ENCODE measurements at places on chromosomes 4 and X. TPM values are rescaled to one million over a fixed set of nuclear protein-coding genes. Genes with fewer than 3 reads are reported as not detected.
A peak's percentile ranks its signal among the peaks of the same experiment; 100 is the strongest.

GRCh38 chrX:103376979-103377324 lies 614 bp downstream of the BEX3 start:
- peak; percentile 45 for DNase-seq

RBM46 gene
- total RNA-seq, result not detected

DNA sequence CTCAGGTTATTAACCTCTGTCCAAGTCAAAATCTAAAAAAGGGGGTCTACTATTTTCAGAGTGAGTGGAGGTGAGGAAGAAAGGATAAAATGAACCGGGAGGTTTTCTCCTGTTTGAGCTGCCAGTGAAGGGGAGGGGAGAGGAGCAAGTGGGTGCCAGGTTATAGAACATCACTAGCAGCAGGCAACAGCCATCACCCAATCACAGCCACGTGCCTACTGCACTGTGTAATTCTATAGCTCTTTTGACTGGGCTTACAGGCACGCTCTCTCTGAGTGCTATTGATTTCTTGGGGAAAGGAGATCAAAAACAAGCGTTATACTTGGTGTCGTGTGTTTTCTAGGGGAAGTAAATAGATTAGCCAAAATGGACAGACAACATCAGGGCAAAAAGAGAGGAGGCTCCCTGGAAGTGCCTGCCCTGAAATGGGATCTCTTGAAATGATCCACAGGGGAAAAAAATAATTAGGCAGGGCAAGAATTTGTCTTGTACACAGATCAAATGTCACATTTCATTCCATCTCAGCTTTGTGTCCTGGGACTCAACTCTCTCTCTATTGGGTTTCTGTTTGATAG lies 300.5 kb upstream of the LCORL start:
- DNase-seq, result no peak

GRCh38 chr4:40856840-40857362 lies 107.1 kb downstream of the NSUN7 start:
- peak; percentile 36 for DNase-seq

DNA sequence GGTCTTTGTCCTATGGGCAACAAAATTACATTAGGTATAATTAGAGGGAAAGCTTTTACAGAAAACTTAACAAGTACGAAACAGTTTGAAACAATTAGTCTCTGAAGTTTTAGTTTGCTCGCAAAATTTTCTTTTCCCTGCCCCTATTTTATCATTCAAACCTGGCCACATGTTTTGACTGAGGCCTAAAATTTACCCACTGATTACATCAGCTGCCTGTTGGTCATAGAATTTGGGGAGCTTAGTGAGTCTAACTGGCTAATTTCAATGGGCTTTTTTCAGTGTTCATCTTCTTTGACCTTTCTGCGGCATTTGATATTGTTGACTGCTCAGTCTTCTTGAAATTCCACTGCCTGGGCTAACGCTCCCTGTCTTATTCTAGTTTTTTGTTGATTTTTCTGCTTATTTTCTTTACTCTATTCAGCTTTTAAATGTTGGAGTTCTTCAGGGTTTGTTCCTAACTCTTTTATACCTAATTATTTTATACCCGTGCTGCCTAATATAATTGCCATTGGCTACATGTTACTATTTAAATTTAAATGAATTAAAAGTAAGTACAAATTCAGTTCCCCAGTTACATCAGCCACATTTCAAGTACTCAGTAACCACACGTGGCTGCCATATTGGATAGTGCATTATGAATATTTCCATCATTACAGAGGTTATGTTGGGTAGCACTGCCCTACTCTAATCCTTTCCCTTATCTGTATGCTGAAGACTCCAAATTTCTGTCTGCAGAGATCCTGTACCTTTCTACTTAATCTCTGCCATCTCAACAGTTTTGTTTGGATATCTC lies 87.5 kb downstream of the SNX25 start:
- DNase-seq, result peak; percentile 23

PLXNB3 gene
- total RNA-seq, result 6.1 TPM

HPF1 gene
- total RNA-seq, result 26.5 TPM

- DNase-seq, result peak; percentile 81
Observed at GRCh38 chr4:139913995-139914598, 239.9 kb downstream of the MAML3 start.

- no peak for DNase-seq
Observed at GRCh38 chrX:154466907-154467306, 8.8 kb downstream of the PLXNA3 start.

- peak; percentile 46 for DNase-seq
Observed at GRCh38 chrX:38216642-38217041, 4.0 kb downstream of the SRPX start.

DNA sequence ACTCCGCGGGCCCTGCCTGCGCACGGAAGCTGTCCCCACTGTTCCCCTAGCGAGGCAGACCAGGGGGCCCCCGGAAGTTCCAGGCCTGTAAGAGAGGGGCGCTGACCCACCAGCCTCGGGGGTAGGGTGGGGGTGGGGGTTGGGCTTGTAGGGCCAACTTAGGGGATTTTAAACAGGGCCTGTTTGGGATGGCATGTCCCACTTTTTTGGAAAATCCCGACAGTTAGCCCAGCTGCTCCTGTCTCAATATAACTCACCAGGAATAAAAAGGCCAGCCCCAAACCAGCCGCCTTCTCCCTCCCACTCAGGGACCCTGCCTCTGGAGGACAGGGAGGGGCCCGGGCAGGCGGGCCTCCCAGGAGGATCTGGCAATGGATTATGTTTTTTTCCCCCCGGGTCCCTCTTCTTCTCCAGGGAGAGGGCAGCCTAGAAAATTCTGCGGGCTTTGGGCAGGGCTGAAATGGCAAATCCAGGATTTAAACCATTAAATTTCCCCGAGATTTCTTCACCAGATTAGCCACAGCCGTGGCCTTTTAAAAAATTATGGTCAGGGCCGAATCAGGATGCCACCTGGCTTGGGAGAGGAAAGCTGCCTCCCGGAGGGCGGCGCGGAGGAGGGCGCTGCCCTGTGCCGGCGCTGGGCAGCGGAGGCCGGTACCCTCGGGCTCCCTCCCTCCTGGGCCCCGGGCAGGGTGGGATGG lies 957 bp downstream of the PPP2R2C start:
- DNase-seq, result no peak

GRCh38 chr4:182126096-182126495 lies 117.1 kb upstream of the TENM3 start:
- DNase-seq, result no peak

DNA sequence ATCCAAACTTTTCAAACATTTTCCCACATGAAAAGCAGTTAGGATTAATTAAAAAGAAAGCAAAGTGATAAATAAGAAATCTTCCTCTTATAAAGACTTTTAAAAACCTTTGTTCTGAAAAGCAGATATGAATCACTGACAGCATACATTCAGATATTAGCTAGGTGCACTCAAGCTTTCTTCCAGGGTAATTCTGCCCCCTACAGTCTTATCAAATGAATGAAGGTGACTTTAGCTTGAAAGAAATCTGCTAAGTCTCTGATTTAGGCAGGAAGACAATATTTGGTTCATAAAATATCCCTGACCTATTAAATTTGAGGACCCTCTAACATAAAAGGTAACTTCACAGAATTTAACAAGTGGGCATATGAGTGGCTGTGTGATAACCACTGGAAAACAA lies 209.1 kb upstream of the FAM47A start:
- DNase-seq, result no peak

DNA sequence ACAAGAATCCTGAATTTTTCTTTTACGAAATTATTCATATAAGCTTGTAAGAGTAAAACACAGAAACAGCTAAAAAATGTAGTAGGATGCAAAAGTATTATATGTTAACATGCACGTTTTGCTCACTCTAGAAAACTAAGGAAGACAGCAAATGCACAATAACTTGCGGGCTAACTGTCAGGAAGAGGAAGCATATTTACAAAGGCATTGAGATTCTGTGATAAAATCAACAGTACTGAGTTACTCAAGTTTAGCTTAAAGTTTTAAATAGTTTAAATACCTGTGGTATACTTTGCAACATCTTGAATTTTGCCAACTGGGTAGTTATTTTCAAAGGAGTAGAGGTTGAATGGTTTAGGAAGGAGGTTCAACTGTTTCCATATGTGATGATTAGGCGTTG lies 37.0 kb downstream of the SH2D1A start:
- DNase-seq, result no peak

DNA sequence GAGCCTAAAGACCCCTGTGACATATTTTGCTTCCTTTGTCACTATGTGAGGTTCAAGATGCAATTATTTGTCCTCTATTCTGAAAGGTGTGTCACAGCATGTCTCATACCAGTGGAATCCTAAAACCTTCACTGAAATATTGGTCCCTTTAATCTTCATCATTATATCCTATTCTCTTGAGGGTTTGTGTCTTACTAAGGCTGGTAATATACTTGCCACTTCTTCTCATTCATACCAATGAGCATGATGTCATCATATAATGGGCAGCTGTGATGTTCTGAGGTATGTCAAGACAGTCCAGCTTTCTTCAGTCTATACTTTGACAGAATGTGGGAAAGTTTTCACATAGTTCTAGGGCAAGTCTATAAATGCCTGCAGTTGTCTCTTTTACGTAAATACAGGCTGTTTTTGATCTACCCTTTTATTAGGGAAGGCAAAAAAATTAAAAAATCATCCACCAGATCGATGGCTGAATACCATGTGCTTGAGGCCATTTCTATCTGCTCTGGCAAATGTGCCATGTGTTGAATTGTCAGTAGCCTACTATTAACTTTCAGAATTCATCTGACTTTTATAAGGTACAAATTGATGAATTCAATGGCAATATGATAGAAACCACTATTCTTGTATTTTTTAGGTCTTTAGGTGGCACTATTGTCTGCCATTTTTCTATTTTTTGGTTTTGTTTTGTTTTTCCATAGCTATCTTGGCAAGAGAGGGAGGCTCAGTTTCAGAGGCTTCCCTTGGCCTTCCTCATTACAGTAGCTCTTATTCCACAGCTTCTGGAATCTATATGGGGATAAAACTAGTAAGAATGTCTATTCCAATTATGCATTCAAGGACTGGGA lies 209.0 kb downstream of the PPARGC1A start:
- DNase-seq, result peak; percentile 2

HSPA4L gene
- total RNA-seq, result 10.7 TPM

- DNase-seq, result no peak
Observed at GRCh38 chr4:16124232-16124631, 40.4 kb upstream of the PROM1 start.

- DNase-seq, result peak; percentile 58
Observed at GRCh38 chr4:158722291-158722916, 792 bp downstream of the PPID start.

DNA sequence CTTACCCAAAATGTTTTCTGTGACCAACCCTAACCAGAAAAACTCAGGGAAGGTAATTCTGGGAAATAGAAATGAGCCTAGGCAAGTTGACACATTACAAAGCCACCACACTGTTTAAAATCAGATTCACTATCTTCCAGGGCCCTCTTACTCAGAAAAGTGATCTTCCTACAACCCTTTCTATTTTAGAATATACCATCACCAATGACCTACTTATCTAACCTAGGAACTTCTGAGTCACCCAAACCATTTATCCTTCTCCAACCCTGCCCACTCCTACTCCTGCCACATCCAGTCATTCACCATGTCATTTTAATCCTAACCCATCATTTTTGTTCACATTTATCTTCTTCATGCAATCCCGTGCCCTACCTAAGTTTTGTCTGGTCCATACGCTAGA lies 89.9 kb downstream of the FTHL17 start:
- DNase-seq, result no peak

CTAG1B gene
- total RNA-seq, result not detected

GRCh38 chrX:97563531-97564133 lies 679.9 kb downstream of the RPA4 start:
- DNase-seq, result peak; percentile 72

DNA sequence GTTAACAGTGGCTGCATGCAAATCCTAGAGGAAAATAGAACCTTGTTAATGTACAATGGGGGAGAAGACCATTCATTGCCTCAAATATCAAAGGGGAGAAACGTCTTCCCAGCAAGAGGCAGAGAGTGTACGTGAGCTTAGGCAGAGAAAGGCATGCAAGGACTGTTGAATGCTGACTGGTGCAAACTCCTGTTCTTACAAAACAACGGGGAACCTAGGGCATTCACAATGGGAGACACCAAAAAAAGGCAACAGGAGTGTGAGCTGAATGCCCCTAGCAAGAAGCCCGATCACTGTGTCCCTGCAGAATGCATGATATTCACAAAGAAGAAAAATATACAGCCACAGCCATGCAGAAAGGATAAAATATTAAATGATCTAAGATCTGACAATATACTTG lies 184.9 kb downstream of the NSUN7 start:
- no peak for DNase-seq

BMP2K gene
- total RNA-seq, result 28.4 TPM

- DNase-seq, result no peak
Observed at GRCh38 chrX:77223046-77223445, 224.1 kb upstream of the FGF16 start.

CCSER1 gene
- total RNA-seq, result under 0.01 TPM

DNA sequence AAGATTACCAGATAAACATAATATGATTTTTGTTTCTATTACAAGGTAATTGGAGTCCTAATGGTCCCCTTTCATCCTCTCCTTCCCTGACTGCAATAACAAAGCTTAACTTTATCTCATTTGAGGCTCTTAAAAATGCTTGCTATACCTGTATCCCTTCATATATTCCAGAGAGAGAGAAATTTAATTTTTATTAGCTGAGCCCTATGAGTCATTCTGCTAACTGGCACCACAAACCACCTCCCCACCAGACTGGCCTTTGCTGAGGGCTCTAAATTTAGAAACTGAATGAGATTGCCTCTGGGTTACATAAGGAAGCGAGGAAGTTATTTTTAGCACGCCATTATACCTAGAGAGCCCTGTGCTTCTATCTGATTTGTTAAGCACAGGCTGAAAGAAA lies 27.4 kb downstream of the CBLL2 start:
- DNase-seq, result peak; percentile 84
